ENCODE measurements at places on chromosomes 13 and 19.

DNA sequence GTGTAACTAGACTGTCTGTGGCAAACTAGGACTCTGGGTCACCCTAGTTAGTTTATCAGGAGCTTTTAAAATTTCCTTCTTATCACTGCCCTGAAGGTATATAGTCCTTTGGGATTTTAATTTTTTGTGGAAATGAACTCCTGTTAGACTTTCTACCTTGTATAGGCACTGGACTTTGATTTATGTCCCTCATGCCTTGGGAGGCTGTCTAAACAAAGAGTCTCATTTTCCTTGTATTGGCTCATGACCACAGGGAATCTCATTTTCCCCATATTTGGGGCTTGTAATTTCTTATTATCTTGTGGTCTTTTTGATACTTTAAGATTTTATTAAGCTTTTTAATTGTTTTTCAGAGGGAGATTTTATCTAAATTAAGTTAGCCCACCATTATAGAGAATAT lies 21.4 kb downstream of the KCTD4 start:
- no peaks in the 10 kb centered on the region for H3K27me3 ChIP-seq
- no peak overlapping the region for H3K4me3 ChIP-seq
- no peak for DNase-seq
- H3K27ac ChIP-seq = no peak overlapping the region
- H3K36me3 ChIP-seq = no peaks in the 10 kb centered on the region

- no peaks in the 10 kb centered on the region for H3K27me3 ChIP-seq
- peaks cover 56% of the 10 kb centered on the region for H3K36me3 ChIP-seq
- no peaks in the 10 kb centered on the region for H3K4me1 ChIP-seq
- DNase-seq = no peak
Observed at GRCh38 chr13:52025475-52026245, 1.2 kb downstream of the UTP14C start.

GRCh38 chr13:103007427-103007762 lies 58.8 kb downstream of the SLC10A2 start:
- H3K4me3 ChIP-seq = no peak overlapping the region
- no peak overlapping the region for H3K27ac ChIP-seq
- no peaks in the 10 kb centered on the region for H3K36me3 ChIP-seq
- H3K27me3 ChIP-seq = no peaks in the 10 kb centered on the region

- no peak overlapping the region for H3K4me3 ChIP-seq
- H3K4me1 ChIP-seq = no peaks in the 10 kb centered on the region
- H3K27ac ChIP-seq = no peak overlapping the region
- no peaks in the 10 kb centered on the region for H3K36me3 ChIP-seq
Observed at GRCh38 chr19:55322204-55322885, 2.8 kb downstream of the TMEM150B start.

DNA sequence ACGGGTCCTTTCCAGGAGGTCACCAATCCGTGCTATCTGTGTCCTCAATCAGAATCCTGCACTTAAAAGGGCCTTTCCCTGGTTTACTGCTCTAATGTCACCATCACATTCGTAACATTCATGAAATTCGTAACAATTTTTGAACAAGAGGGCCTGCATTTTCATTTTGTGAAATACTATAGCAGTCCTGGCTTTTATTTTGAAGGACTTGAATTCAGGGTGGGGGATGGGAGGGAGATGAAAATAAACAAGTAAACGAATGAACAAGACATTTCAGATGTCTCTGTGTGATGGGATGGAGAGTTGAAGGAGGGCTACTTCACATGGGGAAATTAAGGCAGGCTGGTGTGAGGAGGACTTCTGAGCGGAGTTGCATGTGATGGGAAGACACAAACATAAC lies 281.0 kb downstream of the TSHZ3 start:
- H3K27me3 ChIP-seq = no peaks in the 10 kb centered on the region
- no peak overlapping the region for H3K4me3 ChIP-seq
- no peaks in the 10 kb centered on the region for H3K4me1 ChIP-seq
- no peaks in the 10 kb centered on the region for H3K36me3 ChIP-seq

- DNase-seq = no peak
- H3K27me3 ChIP-seq = peaks cover 16% of the 10 kb centered on the region
- H3K36me3 ChIP-seq = no peaks in the 10 kb centered on the region
- H3K27ac ChIP-seq = no peak overlapping the region
- no peaks in the 10 kb centered on the region for H3K4me1 ChIP-seq
Observed at GRCh38 chr19:18601875-18602274, 4.7 kb downstream of the CRLF1 start.

- H3K4me3 ChIP-seq = no peak overlapping the region
- DNase-seq = no peak
- H3K27ac ChIP-seq = peak overlapping the region; percentile 51
Observed at GRCh38 chr19:4506449-4507149, 11.7 kb downstream of the PLIN4 start.

GRCh38 chr19:1526979-1527649 lies 3.2 kb downstream of the PLK5 start:
- H3K36me3 ChIP-seq = no peaks in the 10 kb centered on the region
- H3K4me1 ChIP-seq = no peaks in the 10 kb centered on the region
- no peak overlapping the region for H3K4me3 ChIP-seq
- peaks cover 67% of the 10 kb centered on the region for H3K27me3 ChIP-seq
- H3K27ac ChIP-seq = no peak overlapping the region

DNA sequence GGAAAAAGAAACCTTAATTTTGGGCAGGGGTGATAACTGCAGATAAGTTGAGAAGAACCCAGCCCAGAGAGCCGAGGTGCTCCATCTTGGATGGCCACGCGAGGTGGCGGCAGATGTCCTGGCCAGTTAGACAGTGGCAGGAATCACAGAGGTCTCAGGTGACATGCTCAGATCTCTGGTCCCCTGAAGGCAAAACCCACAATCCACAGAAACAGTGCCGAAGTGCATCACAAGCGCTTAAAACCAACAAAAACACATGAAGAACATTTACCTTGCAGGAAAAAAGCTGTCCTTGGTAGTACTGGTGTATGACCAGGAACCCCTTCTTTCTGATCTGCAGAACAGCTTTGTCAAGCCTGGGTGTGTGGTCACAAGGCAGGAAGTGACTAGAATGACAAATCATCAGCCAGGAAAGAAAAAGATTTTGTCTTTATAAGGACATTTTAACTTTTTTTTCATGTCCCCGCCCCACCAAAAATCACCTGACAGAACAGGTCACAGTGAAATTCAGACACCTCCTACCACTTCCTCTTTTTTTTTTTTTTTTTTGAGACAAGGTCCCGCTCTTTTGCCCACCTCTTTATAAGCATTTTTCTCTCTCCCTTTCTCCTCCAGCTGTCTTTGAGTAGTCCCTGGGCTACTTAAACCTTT lies at the start of gene LCP1:
Gene LCP1, minus strand, starts transcription at position 338 of the 651 bp plus-strand sequence. CDS start 22,515 bp downstream, outside the sequence.
- no peak within 1 kb of the TSS for H3K27ac ChIP-seq
- no peak for DNase-seq
- no peaks in the 10 kb centered on the region for H3K4me1 ChIP-seq
- no peaks in the 10 kb centered on the region for H3K27me3 ChIP-seq
- no peaks in the 10 kb centered on the region for H3K36me3 ChIP-seq

GRCh38 chr19:56245121-56245740 lies 27.3 kb upstream of the EDDM13 start:
- no peaks in the 10 kb centered on the region for H3K4me1 ChIP-seq
- no peak overlapping the region for H3K4me3 ChIP-seq
- no peaks in the 10 kb centered on the region for H3K27me3 ChIP-seq
- DNase-seq = no peak
- no peaks in the 10 kb centered on the region for H3K36me3 ChIP-seq
- no peak overlapping the region for H3K27ac ChIP-seq

GRCh38 chr19:56976300-56976699 lies 135.8 kb upstream of the PEG3 start:
- no peaks in the 10 kb centered on the region for H3K4me1 ChIP-seq
- no peaks in the 10 kb centered on the region for H3K27me3 ChIP-seq
- no peak overlapping the region for H3K27ac ChIP-seq
- DNase-seq = no peak
- H3K4me3 ChIP-seq = no peak overlapping the region

- H3K4me1 ChIP-seq = peaks cover 5% of the 10 kb centered on the region
- H3K36me3 ChIP-seq = no peaks in the 10 kb centered on the region
- H3K4me3 ChIP-seq = no peak overlapping the region
- DNase-seq = peak; percentile 74
- H3K27me3 ChIP-seq = no peaks in the 10 kb centered on the region
Observed at GRCh38 chr19:4732680-4733114, 9.1 kb upstream of the DPP9 start.

DNA sequence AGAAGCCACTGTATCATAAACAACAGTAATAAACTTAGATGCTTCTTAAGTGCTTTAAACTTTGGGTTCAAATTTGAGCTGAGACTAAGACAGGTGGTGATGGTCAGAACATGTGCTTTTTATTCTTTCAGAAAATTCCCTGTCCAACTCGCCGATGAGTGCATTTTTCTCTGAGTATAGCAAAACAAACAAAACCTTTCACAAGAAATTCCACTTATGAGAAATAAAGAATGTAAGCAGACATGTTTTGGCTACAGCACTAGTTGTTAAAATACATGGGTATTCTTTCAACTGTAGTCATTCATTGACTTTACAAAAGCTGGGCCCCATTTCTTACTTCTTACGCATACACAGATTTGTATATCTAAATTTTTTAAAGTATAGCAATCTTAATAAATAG lies 125.6 kb downstream of the SPRY2 start:
- no peaks in the 10 kb centered on the region for H3K4me1 ChIP-seq
- H3K4me3 ChIP-seq = no peak overlapping the region
- no peak overlapping the region for H3K27ac ChIP-seq
- H3K27me3 ChIP-seq = no peaks in the 10 kb centered on the region

GRCh38 chr19:47240996-47241918 lies 10.3 kb upstream of the BBC3 start:
- H3K36me3 ChIP-seq = no peaks in the 10 kb centered on the region
- H3K4me3 ChIP-seq = peak overlapping the region; percentile 39
- H3K4me1 ChIP-seq = peaks cover 20% of the 10 kb centered on the region

DNA sequence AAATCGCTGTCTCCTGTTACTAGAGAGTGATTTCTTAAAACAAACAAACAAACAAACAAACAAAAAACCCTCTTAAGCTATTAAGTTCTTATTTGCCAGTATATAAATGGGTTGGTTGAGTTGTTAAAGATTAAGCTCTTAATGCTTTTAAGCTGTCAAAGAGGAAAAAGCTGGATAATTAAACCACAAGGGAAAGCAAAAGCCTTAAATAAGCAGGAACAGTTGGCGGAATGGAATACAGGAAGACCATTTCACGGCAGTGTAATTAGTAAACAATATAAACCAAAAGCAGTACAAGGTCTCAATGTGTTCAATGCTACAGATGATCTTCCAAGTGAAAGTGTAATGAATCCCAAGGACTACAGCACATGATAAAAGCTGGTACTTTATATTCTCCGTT lies 32.2 kb upstream of the GGACT start:
- DNase-seq = no peak
- peaks cover 17% of the 10 kb centered on the region for H3K36me3 ChIP-seq
- no peaks in the 10 kb centered on the region for H3K4me1 ChIP-seq
- H3K27ac ChIP-seq = no peak overlapping the region
- no peaks in the 10 kb centered on the region for H3K27me3 ChIP-seq

- H3K4me3 ChIP-seq = no peak overlapping the region
- DNase-seq = no peak
- no peaks in the 10 kb centered on the region for H3K4me1 ChIP-seq
- no peak overlapping the region for H3K27ac ChIP-seq
Observed at GRCh38 chr13:59906413-59907049, 257.2 kb downstream of the DIAPH3 start.

GRCh38 chr13:93859716-93860115 lies 619.8 kb downstream of the DCT start:
- no peaks in the 10 kb centered on the region for H3K27me3 ChIP-seq
- H3K4me3 ChIP-seq = no peak overlapping the region
- H3K27ac ChIP-seq = no peak overlapping the region
- no peak for DNase-seq

DNA sequence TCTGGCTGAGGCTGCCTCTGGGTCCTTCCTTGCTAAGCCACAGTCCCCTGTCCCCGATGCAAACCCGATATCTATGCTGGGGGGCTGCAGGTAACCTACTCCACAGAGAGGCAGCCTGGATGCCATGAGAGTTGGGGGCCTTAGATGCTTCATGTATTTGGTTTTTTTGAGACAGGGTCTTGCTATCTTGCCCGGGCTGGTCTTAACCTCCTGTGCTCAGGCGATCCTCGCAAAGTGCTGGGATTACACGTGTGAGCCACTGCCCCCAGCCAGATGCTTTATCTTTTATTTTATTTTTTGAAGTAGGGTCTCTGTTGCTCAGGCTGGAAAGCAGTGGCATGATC lies 1.5 kb downstream of the ATCAY start:
- no peak overlapping the region for H3K4me3 ChIP-seq
- H3K27ac ChIP-seq = no peak overlapping the region
- DNase-seq = no peak
- no peaks in the 10 kb centered on the region for H3K36me3 ChIP-seq
